Lung (tissue), 17 donors: ENCODE measurements at places on chromosomes 6 and 20. TPM values are rescaled to one million over a fixed set of nuclear protein-coding genes. Genes with fewer than 3 reads are reported as not detected.

GRCh38 chr20:16904751-16905150 lies 156.6 kb downstream of the OTOR start:
- H3K27me3 ChIP-seq, result no peaks in the 10 kb centered on the region
- H3K36me3 ChIP-seq, result no peaks in the 10 kb centered on the region
- DNase-seq, result no peak

DNA sequence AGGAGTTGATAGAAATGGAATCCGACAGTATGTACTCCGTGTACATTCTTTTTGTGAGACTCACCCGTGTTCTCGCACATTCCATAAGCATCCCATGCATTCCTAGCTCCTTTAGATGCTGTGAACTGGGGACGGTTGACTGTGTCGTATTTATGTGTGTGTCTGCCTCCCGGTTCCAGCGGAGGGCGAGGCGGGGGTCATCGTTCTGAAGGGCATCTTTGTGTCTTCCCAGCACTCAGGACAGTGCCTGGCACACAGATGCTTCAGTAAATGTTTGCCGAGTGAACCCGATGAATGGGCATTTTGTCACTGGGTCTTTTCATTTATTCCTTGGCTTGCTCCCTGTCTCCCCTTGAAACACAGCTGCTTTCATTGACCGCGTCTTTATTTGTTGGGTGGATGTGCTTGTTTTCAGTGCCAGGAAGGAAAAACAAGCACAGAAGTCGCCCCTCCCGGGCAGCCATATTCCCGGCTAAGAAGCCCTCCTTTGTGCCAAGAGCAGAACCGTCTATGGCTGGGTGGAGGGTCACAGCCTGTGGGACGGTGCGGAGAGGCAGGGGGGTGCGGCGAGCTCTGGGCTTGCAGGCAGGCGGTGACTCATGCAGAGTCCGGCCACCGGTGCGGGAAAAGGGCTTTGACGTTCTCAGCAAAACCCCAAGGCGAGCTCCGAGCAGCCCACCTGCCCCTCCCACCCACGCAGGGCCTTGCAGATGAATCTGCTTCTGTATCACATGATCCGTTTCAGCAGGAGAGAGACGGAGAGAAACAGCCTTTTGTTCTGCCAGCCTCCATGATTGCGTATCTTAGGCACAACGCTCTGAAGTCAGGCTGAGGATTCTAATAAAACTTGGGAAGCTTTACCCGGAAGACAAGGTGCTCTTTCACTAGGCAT lies 11.2 kb upstream of the PSMG4 start:
- no peak overlapping the region for H3K4me3 ChIP-seq
- no peaks in the 10 kb centered on the region for H3K4me1 ChIP-seq
- no peak overlapping the region for H3K27ac ChIP-seq
- H3K27me3 ChIP-seq, result no peaks in the 10 kb centered on the region
- H3K36me3 ChIP-seq, result no peaks in the 10 kb centered on the region

DNA sequence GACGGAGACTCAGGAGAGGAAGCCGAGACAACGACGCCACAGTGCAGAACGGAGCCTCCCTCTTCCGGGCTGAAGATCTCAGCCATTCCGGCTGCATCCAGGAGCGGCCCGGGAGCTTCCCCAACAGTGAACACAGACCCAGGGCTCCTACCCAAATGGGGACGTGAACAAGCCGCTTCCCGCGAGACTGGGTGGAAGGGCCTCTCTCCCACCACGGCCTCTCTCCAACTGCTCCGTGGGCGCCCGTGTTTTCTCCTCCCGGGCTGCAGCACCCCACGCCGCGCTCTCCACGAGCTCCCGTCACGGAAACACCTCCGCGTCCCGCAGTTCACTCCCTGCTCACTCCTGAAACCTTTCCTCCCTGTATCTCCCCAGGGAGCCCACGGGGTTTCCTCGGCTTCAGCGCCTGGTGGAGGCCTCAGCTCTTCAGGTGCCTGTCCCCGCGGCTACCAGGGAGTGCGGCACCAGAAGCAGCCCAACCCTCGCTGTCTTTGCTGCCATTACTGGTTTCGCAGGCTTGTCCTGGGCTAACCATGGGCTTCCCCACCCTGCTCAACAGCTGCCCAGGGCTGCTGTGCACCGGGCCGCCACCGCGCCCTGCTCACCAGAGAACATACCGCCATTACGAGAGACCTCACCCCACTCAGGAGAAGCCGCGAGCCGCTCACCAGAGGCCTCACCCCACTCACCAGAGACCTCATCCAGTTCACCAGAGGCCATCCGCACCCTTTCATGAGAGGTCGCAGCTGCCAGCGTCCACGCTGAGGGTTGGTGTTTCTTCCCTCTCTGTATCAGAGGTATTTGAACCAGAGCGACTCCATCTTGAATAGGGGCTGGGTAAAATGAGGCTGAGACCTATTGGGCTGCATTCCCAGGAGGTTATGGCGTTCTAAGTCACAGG lies 922.8 kb downstream of the QKI start:
- no peak for DNase-seq
- no peaks in the 10 kb centered on the region for H3K36me3 ChIP-seq
- no peaks in the 10 kb centered on the region for H3K27me3 ChIP-seq
- H3K4me1 ChIP-seq, result no peaks in the 10 kb centered on the region

- peaks cover 3% of the 10 kb centered on the region for H3K4me1 ChIP-seq
- H3K36me3 ChIP-seq, result peaks cover 5% of the 10 kb centered on the region
- no peak overlapping the region for H3K4me3 ChIP-seq
- H3K27ac ChIP-seq, result peak overlapping the region; percentile 69
These were observed 23.9 kb upstream of the ASXL1 start for GRCh38 chr20:32333988-32334885.

DNA sequence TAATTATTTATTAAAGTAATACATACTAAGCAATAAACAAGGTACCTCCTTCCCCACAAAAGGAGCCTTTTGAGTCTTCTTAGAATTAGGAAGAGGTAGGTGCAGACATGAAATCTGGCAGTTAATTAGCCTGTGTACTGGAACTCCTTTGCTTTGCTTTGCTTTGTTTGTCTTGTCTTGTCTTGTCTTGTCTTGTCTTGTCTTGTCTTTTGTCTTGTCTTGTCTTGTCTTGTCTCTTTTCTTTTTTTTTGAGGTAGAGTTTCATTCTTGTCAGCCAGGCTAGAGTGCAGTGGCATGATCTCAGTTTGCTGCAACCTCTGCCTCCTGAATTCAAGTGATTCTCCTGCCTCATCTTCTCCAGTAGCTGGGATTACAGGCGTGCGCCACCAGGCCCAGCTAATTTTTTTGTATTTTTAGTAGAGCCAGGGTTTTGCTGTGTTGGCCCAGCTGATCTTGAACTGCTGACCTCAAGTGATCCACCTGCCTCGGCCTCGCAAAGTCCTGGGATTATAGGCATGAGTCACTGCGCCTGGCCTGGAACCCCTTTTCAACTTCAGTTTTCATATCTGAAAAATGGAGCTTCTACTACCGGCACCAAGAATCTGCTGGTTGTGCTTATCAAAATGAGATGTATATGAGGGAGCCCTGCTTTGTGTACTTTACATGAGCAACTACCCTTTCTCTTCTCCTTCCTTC lies 301.2 kb downstream of the CDKAL1 start:
- no peaks in the 10 kb centered on the region for H3K27me3 ChIP-seq
- H3K36me3 ChIP-seq, result no peaks in the 10 kb centered on the region
- no peaks in the 10 kb centered on the region for H3K4me1 ChIP-seq
- H3K27ac ChIP-seq, result no peak overlapping the region
- H3K4me3 ChIP-seq, result no peak overlapping the region

The CCDC167 gene
- total RNA-seq, result 19.3 TPM

The PAK5 gene
- total RNA-seq, result 0.51 TPM

The PPP1R16B gene
- 6.0 TPM for total RNA-seq

DNA sequence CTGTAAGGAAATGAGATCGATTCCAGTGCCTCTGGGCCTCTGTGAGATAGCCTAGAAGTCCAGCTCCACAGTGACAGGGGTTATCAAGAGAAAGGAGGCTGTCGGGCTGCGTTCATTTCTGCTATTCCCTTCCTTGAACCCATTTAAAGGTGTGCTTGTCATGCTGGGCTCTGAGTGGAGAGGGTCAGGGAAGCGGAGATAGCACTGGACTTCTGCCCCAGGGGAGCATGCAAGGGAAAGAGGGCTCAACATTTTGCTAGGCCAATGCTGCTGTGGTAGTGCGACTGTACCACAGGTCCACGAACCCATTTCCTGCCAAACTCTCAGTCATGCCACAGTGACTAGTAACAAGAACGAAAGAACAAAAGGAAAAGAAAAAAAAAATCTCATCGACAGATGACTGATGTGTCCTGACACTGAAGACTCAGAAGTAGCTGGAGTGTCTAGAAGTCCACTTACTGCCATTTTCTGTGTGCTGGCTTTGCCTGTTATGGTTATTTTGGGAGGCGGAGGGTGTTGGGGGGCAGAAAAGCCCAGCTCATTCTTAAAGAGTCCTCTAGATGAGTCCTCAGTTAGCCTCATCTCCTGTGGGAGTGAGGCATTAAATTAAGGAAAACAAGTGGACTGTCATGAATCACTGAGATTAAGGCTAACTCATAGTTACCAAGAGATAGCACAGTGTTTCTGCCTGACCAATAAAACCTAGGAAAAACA lies 8.1 kb downstream of the NEDD9 start:
- peak overlapping the region; percentile 92 for H3K27ac ChIP-seq
- H3K4me1 ChIP-seq, result peaks cover 21% of the 10 kb centered on the region
